Esophagus squamous epithelium (tissue), 5 donors: ENCODE measurements at places on chromosomes 4 and X.

DNA sequence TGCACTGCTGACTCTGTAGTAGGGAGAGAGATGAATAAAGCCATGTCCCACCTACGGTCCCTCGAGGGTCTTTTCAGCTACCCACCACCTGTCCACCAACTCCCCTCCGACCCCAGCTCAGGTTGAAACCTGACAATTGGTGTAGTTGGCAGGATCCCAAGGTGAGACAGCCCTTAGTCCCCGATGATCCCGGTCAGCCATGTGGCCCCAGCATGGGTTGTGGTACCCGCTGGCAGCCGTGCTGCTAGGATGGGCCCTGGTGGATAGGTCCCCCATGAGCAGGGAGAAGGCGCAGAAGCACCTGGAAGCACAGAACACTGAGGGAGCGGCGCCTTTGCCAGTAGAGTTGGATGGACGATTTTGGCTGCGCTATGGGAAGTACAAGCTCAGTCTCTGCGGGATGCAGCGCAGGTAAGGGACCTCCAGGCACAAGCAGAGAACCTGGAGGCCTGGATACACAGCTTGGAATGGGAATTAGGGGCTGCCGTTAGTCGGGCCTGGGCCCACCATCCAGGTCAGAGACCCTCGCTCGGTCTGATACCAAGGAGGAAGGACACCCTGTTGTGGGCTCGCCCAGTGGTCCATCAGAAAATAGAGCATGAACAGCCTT lies 694.6 kb upstream of the AGA start:
- no peaks in the 10 kb centered on the region for H3K36me3 ChIP-seq
- no peak for DNase-seq
- H3K4me1 ChIP-seq = no peaks in the 10 kb centered on the region
- no peaks in the 10 kb centered on the region for H3K27me3 ChIP-seq
- H3K27ac ChIP-seq = no peak overlapping the region

DNA sequence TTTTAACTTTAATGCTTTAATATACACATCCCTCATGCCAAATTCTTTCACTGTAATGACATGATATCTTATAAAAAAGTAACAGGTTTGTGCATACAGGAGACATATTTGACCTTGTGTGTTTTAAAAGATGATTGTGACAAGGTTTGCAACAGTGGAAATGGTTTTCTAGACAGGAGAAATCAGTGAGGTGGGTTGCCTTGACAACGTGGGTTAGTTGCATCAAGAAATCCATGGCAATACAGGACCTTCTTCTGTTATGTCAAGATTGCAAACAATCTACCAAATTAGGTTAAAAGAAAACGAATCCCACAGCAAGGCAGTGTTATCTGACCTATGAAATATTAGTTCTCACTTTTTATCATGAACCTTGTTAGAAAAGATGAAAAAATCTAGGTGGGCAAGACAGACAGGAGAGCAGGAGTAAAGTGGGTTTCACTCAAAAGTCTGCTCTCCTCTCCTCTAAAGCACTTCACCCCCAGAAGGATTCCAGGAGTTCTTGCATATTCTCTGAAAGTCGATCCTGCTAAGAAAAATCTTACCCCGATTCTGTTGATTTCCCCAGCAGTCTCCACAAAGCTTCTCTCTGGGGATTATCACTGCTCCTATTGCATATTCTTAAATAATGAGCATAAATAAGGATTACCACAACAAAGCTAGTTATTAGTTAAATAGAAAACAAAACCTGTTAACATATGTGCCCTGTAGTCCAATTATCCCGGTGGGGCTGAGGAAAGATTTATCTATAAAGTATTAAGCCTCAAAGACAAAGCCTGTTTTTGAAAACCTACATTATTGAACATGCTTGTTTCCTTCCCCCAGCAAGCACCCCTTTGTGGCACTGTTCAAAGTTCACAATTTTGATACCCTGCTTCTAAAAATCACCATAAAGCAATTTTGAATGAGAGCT lies 71.0 kb downstream of the TMA16 start:
- H3K27me3 ChIP-seq = no peaks in the 10 kb centered on the region
- H3K36me3 ChIP-seq = no peaks in the 10 kb centered on the region
- no peak overlapping the region for H3K27ac ChIP-seq
- no peaks in the 10 kb centered on the region for H3K4me1 ChIP-seq
- DNase-seq = no peak
- no peak overlapping the region for H3K4me3 ChIP-seq

DNA sequence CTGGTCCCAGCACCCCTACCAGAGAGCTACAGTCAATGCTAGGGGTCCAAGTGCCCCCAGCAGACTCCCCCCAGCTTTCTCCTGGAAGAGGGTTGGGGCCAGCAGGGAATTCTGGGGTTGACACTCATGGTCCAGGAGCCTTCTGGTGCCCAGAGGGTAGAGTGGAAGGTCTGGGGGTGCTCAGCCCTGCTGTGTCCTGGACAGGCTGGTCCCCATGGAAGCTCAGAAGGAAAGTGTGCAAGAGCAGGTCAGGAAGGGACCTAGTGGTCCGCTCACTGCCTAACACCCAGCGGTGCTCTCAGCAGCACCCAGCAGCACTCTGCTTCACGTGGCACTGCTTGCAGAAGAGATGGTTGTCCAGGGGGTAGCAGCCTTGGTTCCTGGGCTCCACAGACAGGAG lies 6.9 kb downstream of the TEX13C start:
- DNase-seq = no peak
- no peak overlapping the region for H3K4me3 ChIP-seq
- no peaks in the 10 kb centered on the region for H3K27me3 ChIP-seq
- H3K27ac ChIP-seq = no peak overlapping the region
- H3K36me3 ChIP-seq = no peaks in the 10 kb centered on the region
- H3K4me1 ChIP-seq = no peaks in the 10 kb centered on the region

GRCh38 chr4:168711197-168712140 lies 214.6 kb downstream of the PALLD start:
- H3K27me3 ChIP-seq = no peaks in the 10 kb centered on the region
- H3K4me3 ChIP-seq = no peak overlapping the region
- DNase-seq = no peak
- H3K4me1 ChIP-seq = peaks cover 18% of the 10 kb centered on the region
- peak overlapping the region; percentile 71 for H3K27ac ChIP-seq

DNA sequence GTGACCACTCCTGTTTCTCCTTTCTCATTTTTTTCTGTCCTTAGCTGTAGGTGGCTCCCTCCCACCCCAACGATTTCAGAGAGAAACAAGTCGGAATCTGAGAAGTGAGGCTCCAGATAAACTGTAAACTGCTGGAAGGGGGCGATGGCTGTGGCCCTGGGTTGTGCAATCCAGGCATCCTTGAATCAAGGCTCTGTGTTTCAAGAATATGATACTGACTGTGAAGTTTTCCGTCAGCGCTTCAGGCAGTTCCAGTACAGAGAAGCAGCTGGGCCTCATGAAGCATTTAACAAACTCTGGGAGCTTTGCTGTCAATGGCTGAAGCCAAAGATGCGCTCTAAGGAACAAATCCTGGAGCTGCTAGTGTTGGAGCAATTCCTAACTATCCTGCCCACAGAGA lies 37.7 kb downstream of the ETDC start:
- no peaks in the 10 kb centered on the region for H3K36me3 ChIP-seq
- H3K4me1 ChIP-seq = peaks cover 6% of the 10 kb centered on the region
- no peak overlapping the region for H3K4me3 ChIP-seq
- no peak overlapping the region for H3K27ac ChIP-seq
- no peak for DNase-seq
- no peaks in the 10 kb centered on the region for H3K27me3 ChIP-seq

- no peaks in the 10 kb centered on the region for H3K27me3 ChIP-seq
- H3K4me1 ChIP-seq = no peaks in the 10 kb centered on the region
- H3K27ac ChIP-seq = no peak overlapping the region
- H3K36me3 ChIP-seq = no peaks in the 10 kb centered on the region
- no peak overlapping the region for H3K4me3 ChIP-seq
These were observed 100.3 kb upstream of the FAT1 start for GRCh38 chr4:186823989-186824388.

GRCh38 chr4:141254326-141254725 lies 33.6 kb downstream of the ZNF330 start:
- no peaks in the 10 kb centered on the region for H3K4me1 ChIP-seq
- H3K4me3 ChIP-seq = no peak overlapping the region
- no peak overlapping the region for H3K27ac ChIP-seq

DNA sequence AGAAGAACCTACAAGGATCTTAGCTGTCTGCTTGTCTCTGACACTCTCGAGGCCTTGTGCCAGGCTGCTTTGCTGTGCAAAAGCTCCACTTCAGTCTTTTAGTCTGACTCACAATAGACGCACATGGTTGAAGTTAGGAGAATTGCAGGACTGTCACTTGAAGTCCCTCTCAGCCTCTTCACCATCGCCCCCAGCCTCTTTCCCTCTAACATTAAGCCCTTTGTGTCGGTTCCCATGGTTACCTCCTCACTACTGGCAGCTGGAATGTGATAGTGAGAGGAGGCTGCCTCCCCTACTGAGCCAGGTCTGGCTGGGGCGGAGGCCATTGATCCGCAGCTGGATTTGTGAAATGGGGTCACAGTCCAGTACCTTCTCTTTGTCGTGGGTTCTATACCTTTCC lies 201.8 kb downstream of the SOWAHB start:
- H3K27ac ChIP-seq = peak overlapping the region; percentile 29
- no peaks in the 10 kb centered on the region for H3K27me3 ChIP-seq
- DNase-seq = no peak
- H3K36me3 ChIP-seq = no peaks in the 10 kb centered on the region

DNA sequence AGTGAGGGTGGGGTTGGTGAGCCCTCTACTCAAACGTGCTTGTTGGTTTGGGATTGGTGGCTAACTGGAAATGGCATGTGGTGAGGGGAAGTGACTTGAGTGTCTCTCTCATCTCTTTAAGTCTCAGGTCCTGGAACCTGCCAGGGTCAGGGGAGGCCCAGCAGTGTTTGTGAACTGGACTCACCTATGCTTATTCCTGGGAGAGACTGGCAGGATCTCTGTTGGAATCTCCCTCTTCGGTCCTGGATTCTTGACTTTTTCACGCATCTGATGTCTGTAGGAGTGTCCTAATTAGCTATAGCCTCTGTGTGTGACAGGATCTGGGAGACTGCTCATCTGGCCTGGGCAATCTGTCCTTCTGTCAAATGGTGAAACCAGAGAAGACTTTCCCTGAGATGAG lies 7.2 kb upstream of the EFNB1 start:
- H3K27ac ChIP-seq = no peak overlapping the region
- no peaks in the 10 kb centered on the region for H3K36me3 ChIP-seq
- DNase-seq = no peak
- H3K4me1 ChIP-seq = peaks cover 8% of the 10 kb centered on the region
- H3K4me3 ChIP-seq = no peak overlapping the region
- no peaks in the 10 kb centered on the region for H3K27me3 ChIP-seq

DNA sequence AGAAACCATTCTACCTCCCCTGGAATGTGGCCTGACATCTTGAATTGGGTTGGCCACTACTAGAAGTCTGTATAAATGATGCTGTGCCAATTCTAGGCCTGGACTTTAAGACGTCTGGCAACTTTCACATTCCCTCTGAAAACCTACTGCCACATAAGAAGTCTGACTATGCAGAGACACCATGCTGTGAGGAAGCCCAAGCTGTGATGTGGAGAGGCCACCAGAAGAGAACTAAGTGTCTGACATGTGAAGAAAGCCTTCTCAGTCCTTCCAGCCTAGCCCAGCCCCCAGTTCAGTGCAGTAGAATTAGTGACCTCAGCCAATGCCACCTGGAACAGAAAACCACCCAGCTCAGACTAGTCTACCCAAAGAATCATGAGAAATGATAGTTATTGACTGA lies 24.2 kb upstream of the FAM9C start:
- DNase-seq = no peak
- H3K36me3 ChIP-seq = no peaks in the 10 kb centered on the region
- H3K27me3 ChIP-seq = no peaks in the 10 kb centered on the region
- no peak overlapping the region for H3K27ac ChIP-seq

DNA sequence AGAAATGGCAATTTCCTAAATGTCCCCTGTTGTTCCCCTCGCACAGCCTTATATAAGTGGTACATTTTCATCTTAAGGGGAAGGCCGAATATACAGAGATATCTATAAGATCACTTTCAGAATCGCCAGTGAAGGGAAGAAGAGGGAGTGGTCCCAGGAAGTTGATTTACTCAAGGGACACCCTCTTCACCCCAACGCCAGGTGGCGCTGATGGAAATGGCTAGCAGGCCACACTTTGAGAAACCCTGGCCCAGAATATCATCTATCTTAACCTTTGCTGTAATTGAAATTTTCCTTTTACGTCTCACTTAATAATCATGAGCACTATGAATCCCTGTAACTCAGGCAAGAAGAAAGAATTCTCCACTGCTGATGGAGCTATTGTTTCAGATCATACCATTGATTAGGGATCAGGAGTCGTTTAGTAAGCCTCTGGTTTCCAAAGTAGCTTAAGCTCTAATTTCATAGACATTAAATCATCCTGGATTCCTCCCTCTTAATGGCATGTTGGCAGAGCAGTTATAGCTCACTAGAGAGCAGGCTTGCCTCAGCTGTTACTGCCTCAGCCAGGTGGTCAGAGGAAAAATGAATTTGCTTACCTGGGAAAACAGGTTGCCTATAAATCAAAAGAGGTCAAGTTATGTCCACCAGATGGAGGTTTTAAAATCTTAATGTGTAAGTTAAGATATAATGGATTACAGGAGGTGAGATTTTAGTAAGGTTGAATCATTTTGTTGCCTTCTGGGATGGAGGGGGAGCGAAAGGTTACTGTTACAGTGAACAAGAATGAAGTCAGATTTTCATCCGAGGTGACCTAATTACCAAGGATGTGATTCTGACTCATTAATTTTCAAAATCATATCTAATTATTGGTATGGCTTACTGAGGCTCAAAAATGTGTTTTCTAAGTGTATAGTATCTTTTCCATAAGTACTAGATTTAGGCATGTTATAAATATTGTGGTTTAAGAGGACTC lies 941.2 kb upstream of the TENM3 start:
- H3K27me3 ChIP-seq = no peaks in the 10 kb centered on the region
- no peak for DNase-seq
- no peak overlapping the region for H3K4me3 ChIP-seq

DNA sequence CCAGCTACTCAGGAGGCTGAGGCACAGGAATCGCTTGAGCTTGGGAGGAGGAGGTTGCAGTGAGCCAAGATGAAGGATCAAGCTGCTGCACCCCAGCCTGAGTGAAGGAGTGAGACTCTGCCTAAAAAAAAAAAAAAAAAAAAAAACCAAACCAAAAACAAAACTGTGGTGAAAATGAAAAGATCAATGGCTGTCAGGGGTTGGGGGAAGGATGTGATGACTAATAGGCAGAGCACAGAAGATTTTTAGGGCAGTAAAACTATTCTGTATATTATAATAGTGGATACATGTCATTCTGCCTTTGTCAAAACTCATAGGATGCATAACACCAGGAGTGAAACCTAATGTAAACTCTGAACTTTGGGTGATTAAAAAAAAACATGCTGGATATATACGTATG lies 69.9 kb upstream of the ELOVL6 start:
- H3K4me1 ChIP-seq = no peaks in the 10 kb centered on the region
- no peaks in the 10 kb centered on the region for H3K36me3 ChIP-seq
- no peak overlapping the region for H3K4me3 ChIP-seq
- H3K27ac ChIP-seq = no peak overlapping the region
- no peaks in the 10 kb centered on the region for H3K27me3 ChIP-seq
- DNase-seq = no peak

DNA sequence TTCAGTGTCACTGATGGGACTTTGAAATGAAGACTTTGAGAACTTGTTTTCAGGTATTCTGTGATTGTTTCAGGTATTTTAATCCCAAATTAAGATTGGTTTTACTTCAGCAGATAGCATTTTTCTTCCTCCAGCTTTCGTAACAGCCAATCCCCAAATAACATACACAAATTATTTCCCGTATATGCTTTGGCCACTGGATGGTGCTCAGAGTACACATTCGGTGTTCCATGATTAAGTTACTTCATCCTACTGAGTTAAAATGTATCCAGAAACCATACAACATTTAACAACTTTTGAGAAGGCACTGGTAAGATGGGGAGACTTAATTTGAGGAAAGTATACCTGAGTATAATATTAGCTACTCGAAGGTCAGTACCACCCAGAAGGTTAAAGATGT lies 233.4 kb upstream of the FAM47A start:
- no peak overlapping the region for H3K4me3 ChIP-seq
- no peak for DNase-seq
- no peak overlapping the region for H3K27ac ChIP-seq
- H3K4me1 ChIP-seq = no peaks in the 10 kb centered on the region
